Transverse colon (tissue), 4 donors: ENCODE measurements at places on chromosomes 1 and 21. TPM values are rescaled to one million over a fixed set of nuclear protein-coding genes. Genes with fewer than 3 reads are reported as not detected.
A peak's percentile ranks its signal among the peaks of the same experiment; 100 is the strongest.

DNA sequence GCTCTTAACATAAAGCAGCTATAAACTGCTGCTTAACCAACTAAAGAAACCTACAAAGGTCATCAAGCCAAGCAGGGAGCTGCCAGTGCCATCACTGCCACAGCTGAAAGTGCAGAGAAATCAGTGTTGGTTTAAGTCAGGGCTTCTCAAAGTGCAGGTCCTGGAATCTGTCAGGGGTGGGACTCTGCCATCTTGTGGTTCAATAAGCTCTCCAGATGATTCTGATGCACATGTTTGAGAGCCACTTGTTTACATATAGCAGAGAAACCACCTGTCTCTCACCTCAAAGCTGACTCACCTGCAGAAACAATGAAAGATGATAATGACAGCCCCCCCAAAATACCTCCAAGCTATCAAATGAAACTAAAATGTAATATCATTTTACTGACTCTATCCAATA, 49.3 kb downstream of the SH3GLB1 start:
- DNase-seq, result no peak
- H3K27me3 ChIP-seq, result no peaks in the 10 kb centered on the region
- H3K4me3 ChIP-seq, result no peak overlapping the region
- no peak overlapping the region for H3K27ac ChIP-seq
- no peaks in the 10 kb centered on the region for H3K36me3 ChIP-seq

GRCh38 chr1:200733907-200734306, 4.8 kb upstream of the CAMSAP2 start:
- DNase-seq, result no peak
- no peaks in the 10 kb centered on the region for H3K4me1 ChIP-seq

DNA sequence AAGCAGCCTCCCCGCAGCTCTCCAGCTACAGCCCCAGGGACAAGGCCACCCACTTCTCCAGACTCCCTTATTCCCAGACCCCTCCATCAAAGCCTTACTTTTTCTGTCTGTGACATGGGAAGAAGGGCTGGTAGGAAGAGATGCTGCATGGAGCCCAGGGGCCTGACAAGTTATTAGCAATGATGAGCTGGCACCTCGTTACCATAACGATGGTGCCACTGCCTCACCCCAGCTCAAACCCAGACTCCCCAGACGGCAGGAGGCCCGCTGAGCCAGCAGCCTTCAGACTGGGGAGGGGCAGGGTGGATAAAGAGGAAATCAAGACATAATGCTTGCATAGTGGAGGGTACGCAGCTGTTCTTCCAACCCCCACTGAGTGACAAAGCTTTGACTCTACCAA, 3.3 kb downstream of the DLGAP3 start:
- peaks cover 7% of the 10 kb centered on the region for H3K4me1 ChIP-seq
- peaks cover 76% of the 10 kb centered on the region for H3K27me3 ChIP-seq
- no peak for DNase-seq
- no peaks in the 10 kb centered on the region for H3K36me3 ChIP-seq

DNA sequence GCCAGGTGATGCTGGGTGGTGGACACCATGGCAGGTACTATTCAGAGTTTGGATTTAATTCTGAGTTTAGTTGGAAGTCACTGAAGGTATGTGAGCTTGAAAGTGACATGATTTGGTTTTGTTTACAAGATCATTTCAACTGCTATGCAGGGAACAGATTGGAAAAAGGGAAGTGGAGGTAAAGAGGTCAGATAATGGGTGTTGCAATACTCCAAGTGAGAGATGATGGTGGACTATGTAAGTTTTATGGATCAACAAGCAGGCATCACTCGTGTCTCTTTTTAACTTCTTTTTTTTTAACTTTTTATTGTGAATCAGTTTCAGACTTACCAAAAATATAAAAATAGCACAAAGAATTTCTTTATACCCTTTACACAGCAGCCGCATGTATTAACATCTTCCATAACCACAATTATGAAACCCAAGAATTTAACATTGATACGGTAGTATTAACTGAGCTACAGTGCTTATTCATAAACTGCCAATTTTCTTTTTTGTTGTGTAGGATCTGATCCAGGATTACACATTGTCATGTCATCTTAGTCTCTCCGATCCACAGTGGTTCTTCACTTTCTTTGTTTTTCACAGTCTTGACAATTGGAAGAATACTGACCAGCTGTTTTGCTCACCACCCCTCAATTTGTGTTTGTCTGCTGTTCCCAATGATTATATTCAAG, 24.9 kb upstream of the NHLH2 start:
- H3K4me1 ChIP-seq, result no peaks in the 10 kb centered on the region
- peaks cover 6% of the 10 kb centered on the region for H3K27me3 ChIP-seq
- DNase-seq, result no peak
- H3K36me3 ChIP-seq, result no peaks in the 10 kb centered on the region
- no peak overlapping the region for H3K27ac ChIP-seq

DNA sequence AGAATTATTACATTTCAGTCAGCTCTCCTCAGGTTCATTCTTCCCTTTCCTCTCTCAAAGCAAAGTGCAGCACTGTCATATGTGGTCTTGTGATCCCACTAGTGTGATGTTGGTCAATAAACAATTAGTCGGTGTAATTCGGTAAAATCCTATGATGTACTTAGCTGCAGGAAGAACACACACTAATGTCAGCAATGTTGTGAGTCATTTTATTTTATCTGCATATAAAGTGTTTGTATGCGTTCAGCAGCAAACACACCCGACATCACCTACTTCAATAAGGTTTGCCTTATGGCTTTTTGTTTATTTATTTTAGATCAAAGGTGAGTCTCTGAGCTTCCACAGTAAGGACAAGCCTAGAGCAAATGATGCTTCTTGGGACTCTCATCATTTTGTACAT, 47.8 kb downstream of the PTPN14 start:
- no peaks in the 10 kb centered on the region for H3K27me3 ChIP-seq
- no peak for DNase-seq
- H3K36me3 ChIP-seq, result no peaks in the 10 kb centered on the region
- H3K4me3 ChIP-seq, result no peak overlapping the region
- peaks cover 8% of the 10 kb centered on the region for H3K4me1 ChIP-seq
- H3K27ac ChIP-seq, result no peak overlapping the region

- H3K4me1 ChIP-seq, result peaks cover 7% of the 10 kb centered on the region
- no peaks in the 10 kb centered on the region for H3K36me3 ChIP-seq
- DNase-seq, result peak; percentile 59
- no peak overlapping the region for H3K4me3 ChIP-seq
- H3K27me3 ChIP-seq, result no peaks in the 10 kb centered on the region
Observed at GRCh38 chr1:201517631-201518030, 10.7 kb upstream of the CSRP1 start.

DNA sequence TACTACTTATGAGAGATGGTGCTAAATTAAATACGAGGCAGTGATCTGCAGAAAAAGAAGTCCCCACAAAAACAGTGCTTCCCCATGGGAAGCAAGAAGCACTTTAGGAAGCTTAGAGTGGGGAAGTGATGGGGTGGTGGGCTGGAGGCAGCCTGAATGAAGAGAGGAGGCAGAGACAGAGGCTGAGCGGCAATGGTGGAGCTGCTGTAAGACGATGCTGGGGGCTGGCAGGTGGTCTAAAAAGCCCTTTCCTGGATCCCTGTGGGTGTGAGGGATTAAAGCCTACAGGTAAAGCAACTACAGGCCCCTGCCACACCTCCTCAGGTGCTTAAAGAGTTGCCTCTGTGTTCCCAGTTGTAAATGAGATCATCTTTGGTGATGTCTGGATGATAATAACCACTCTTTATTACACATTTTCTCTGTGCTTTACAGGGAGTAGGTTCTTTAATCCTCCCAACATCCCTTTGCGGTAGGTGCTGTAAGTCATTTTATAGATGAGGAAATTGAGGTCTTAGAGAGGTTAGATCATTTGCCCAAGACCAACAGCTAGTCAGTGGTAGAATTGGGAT, 39.2 kb downstream of the CNN3 start:
- peaks cover 8% of the 10 kb centered on the region for H3K4me1 ChIP-seq
- H3K36me3 ChIP-seq, result no peaks in the 10 kb centered on the region
- no peak for DNase-seq
- H3K27me3 ChIP-seq, result no peaks in the 10 kb centered on the region

- DNase-seq, result peak; percentile 46
- H3K4me1 ChIP-seq, result no peaks in the 10 kb centered on the region
- H3K4me3 ChIP-seq, result no peak overlapping the region
- H3K36me3 ChIP-seq, result no peaks in the 10 kb centered on the region
Observed at GRCh38 chr1:229694053-229694693, 68.1 kb downstream of the URB2 start.

SLC5A9 gene
- 15.2 TPM for total RNA-seq

DDAH1 gene
- 58.6 TPM for total RNA-seq

FAM72C gene
- not detected for total RNA-seq
